ENCODE measurements at places on chromosomes 5 and 9.

DNA sequence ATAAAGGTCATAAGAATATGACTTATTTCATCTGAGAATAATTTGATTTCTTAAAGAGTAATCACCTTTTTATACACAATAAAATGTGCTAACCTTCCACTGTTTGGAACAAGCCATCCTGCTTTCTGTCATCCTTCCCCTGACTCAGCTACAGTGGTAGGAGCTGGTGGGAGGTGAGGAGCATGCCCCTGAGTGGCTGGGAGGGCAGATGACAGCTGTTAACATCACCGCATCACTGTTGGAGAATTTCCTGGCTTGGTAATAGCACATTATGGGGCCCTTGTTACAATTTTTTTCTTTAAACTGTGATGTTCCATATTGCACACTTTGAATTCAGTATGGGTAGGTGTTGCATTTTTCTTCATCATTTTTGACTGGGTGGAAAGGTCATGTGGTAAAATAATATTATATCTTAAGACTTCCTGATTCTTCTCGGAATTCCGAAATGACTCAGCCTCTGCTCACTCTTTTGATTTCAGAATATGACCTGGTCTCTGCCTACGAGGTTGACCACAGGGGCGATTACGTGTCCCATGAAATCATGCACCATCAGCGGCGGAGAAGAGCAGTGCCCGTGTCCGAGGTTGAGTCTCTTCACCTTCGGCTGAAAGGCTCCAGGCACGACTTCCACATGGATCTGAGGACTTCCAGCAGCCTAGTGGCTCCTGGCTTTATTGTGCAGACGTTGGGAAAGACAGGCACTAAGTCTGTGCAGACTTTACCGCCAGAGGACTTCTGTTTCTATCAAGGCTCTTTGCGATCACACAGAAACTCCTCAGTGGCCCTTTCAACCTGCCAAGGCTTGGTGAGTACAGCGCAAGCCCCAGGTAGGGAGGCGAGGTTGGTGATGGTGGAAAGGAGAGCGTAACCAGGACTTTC is 5.8 kb downstream of the ADAMTS16 start:
- no peak for DNase-seq

- DNase-seq = peak; percentile 10
These were observed 45.8 kb downstream of the SECISBP2 start for GRCh38 chr9:89363921-89364665.

DNA sequence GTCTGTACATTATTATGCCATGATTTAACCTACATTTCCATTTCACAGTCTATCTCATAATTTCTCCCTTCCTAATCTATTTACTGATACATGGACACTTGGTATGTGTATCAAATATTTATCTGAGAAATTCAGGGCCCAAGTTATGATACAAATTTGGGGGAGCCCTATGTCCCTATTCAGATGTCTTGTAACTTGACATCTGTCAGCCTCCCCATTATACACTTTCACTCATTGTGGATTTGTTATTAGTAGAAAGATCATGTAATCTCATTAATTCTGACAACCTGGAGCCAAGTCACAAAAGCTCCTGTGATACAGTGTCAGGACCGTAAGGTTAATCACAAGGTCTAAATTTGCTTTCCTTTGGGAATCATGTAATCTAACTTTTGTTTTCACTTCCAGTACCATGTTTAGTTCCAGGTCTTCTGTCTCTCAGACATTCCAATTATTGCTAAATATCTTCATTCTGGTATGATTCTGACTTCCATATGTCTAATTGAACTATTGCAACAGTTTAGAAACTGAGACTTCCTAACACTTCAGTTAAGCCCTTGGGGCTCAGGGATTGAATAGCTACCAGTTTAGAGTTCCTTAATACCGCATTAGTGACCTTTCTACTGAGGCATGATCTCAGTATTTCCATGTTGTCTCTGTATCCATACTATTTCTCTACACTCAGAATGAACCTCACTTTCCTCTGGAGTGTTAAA is 182.9 kb upstream of the NUDT12 start:
- no peak for DNase-seq

DNA sequence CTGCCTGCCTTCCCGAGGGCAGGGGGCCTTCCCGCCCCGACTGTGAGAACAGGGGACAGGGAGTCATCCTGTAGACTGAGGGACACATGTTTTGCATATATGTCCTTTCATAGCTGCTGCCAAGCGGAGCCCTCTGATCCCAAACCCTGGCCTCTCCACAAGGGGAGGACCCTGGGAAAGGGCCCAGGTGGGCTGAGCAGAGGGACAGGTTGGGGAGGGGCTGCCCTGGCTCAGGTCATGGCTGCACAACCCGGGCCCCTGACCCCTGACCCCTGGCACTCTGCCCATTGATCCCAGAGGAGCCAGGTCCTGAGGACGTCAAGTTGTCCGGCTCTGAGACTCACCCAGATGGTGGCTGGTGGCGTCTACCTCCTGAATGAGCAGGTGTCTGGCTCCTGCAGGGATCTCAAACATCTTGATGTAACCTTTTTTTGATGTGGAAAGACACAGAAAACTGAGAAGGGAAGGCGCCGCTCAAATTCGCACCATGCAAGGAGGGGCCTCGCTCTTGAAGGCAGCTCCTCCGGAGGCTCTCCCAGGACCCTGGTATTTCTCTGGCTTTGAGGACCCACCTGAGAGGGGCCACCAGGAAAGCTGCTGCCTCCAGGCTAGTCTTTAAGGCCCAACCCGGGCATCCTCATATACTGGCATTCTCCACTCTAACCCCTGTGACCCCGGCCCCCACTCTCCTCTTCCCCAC is 71.9 kb downstream of the ZNF354C start:
- no peak for DNase-seq

DNA sequence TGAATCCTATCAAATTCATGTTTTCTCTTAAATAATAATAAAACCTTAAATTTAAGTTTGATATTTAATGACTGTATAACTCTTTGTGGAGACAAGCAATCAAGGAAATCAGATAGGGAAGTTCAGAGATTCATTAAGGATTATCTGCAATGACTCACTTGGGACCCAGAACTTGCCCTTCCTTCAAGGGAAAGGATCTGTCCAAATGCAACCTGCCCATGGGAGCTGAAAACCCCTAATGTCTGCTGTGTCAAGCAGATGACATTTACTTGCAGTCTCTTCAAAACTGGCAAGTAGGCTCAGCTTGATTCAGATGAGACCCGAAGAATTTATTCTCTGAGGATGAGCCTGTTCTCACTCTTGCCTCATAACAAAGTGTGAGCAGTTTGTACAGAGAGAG is 1577.6 kb downstream of the EFNA5 start:
- DNase-seq = no peak

DNA sequence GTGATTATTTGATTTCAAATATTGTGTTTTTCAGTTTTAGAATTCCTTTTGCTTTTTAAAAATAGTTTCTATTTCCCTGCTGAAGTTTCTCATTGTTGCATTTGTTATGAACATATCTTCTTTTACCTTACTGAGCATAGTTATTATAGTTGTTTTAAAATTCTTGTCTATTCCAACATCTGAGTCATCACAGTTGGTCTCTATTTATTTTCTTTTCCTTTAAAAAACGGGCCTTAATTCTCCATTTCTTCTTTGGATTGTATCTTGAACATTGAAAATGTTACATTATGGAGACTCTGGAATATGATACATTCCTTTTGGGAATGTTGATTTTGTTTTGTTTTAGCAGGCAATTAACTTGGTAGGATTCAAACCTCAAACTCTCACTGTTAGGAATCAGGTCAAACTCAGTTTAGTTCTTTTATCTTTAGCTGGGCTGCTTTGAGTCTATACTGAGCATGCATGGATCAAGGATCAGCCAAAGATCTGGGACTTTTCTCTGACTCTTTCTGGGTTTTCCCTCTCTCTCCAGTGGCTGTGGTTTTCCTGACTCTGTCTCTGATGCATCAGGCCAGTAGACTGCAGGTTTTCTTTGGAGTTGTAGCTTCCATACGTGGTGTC is 70.3 kb downstream of the TEK start:
- DNase-seq = no peak

GRCh38 chr5:172887692-172888091 is 53.6 kb downstream of the ERGIC1 start:
- DNase-seq = peak; percentile 89

GRCh38 chr5:161167016-161167767 is 315.2 kb upstream of the ATP10B start:
- no peak for DNase-seq

GRCh38 chr9:129197978-129198318 is 19.9 kb upstream of the IER5L start:
- DNase-seq = no peak

- DNase-seq = no peak
These were observed 313.9 kb downstream of the TLE1 start for GRCh38 chr9:81375187-81376100.

GRCh38 chr9:129334105-129334935 is 156.3 kb upstream of the IER5L start:
- peak; percentile 93 for DNase-seq

- no peak for DNase-seq
These were observed 46.4 kb downstream of the ERP44 start for GRCh38 chr9:100052375-100052774.

GRCh38 chr5:149223081-149223848 is 48.4 kb upstream of the AFAP1L1 start:
- DNase-seq = no peak

GRCh38 chr9:13524245-13524644 is 244.8 kb upstream of the MPDZ start:
- DNase-seq = no peak

DNA sequence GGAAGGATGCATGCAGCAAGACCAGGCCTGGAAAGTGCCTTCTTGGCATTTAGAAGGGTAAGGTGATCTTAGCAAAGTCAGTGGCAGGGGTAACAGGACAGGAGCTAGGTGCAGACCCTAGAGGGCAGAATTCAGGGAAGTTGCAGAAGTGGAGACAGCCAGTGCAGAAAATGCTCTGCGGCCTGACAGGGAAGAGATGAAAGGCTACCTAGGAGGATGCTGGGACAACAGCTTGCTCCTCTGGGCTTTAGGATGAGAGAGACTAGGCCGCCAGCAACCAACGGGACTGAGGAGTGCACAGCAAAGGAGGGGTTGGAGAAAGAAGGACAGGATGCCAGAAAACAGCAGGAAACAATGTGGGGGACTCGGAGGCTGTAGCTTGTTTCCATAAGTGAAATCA is 219.9 kb downstream of the FSTL4 start:
- no peak for DNase-seq

DNA sequence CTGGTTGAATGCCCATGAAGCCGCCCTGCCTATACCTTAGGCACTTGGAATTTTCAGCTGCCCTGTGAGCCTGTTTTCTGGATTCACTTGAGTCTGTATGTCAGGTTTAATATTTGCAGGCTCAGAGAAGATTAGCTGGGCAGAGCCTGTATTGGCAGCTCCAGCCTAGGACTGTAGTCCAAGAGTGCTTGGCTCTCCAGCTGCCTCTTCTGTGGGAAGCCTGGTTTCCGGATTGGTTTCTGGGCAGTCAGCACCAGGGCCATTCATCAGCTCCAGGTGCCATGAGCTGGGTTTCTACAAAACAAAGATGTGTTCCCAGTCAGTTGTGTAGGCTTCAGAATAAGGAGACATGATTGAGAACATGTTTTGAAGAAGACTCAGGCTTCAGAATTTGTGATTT is 90.1 kb downstream of the ARHGAP26 start:
- DNase-seq = no peak

DNA sequence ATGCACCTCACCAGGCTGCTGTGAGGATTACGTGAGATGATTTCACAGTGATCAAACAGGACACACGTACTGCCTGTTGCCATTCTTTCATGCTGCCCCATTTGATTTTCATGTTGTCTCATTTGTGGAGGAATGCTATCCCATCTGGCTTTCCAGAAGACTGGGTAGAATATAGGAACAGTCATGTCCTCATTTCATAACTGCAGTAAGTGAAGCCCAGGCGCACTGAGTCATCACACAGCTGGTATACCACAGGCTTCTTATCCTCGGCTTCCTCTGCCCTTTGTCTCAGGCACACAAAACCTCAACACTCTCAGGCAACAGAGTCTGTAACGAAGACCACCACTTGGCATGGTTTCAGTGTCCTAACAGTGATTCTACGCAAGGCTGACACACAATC is 62.3 kb downstream of the LHFPL2 start:
- no peak for DNase-seq

All from uterus (tissue), 4 donors.